ENCODE measurements at places on chromosomes 3 and 15. TPM values are rescaled to one million over a fixed set of nuclear protein-coding genes. Genes with fewer than 3 reads are reported as not detected.

DNA sequence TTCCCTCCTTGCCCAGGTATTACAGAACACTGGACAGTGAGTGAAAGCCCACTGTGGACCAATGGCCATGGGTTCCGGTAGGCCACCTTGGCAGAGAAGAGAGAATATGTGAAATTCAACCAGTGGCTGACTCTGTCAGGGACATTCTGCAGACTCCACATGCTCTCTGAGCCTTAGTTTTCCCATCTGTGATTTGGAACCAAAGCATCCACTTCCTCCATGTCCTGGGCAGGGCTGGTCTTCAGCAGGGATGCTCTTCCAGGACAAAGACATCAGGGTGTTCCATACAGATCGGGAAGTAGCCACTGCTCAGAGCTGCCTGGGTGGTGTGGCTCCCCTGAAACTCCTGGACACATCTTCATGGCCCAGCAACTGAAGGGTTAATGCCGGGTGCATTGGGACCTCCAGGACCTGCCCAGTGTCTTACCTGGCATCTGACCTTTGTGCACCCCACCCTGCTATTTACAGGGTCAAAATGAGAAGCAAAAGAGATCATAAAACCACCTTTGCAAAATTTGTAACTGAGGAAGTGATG is 28.3 kb upstream of the TRPM1 start:
- DNase-seq, result no peak

DNA sequence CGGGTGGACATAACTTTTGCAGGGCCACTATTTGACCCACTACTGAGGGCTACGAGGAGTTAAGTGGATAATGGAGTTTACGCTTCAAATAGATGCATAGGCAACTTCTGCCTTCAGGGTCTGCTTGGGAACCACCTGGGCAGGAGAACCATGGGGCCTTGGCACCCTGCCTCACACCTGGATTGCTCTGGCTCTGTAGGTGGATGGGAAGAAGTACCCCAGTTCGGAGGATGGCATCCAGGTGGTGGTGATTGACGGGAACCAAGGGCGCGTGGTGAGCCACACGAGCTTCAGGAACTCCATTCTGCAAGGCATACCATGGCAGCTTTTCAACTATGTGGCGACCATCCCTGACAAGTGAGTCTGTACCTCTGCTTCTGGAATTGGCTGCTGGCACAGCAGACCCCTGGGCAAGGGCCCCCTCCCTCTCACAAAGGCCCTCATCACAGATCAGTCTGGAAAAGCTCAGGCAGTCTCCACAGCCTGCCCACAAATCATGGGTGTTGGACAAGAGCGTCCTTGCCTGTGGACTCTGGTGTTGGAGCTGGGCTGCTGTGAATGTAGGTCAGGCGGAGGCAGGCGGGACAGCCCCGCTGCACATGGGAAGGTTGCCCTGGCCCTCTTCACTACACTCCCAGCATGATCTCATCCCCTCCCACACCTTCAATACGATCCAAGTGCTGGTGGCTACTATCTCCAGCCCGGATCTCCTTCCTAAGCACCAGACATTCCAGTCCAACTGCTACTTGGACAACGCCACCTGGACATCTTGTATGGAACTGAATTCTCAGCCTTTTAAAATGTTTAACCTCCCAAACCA is 46.7 kb downstream of the MESD start:
- DNase-seq, result no peak

GRCh38 chr3:126930936-126931600 is 51.8 kb upstream of the PLXNA1 start:
- no peak for DNase-seq

GRCh38 chr3:50442945-50443579 is 60.4 kb downstream of the CACNA2D2 start:
- DNase-seq, result peak; percentile 22

- DNase-seq, result no peak
Measured at GRCh38 chr3:43043071-43043766, 62.7 kb downstream of the POMGNT2 start.

DNA sequence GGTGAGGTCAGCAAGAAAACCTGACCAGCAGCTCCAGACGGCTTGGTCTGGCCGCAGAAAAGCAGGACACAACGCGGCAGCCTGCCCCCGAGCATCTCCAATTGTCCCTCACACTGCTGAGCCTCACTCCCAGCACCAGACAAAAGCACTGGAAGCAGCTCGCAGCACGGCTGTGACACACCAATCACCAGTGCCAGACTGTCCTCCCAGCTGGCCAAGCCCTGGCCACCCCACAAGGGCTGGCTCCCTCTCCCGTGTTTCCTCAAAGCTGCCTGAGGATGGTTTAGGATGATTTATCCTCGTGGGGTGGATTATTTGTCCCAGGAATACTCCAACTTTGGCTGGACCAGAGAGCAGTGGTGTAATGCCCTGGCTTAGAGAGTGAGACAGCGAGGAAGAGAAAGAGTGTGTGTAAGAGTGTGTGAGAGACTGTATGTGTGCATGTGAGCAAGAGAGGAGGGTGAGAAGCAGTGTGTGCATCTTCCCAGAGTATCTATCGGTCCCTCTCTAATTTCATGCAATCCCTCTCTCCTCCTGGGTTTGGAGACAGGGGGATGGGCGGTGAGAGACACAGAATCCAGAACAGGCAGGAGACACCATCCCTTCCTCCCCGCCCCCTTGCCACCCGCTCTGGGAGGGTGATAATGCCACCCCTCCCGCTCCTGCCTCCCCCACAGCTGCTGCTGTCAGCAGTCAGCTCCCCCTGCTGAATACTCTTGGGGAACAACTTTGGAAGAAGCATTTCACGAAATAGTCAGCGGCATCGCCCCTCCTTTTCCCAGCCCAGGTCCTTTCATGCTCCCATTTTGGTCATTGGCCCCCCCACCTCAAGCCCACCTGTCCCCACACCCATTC is 34.2 kb downstream of the SEMA5B start:
- DNase-seq, result no peak

GRCh38 chr3:30344288-30344687 is 262.1 kb upstream of the TGFBR2 start:
- DNase-seq, result no peak

SNURF gene
- 4.2 TPM for total RNA-seq

DNA sequence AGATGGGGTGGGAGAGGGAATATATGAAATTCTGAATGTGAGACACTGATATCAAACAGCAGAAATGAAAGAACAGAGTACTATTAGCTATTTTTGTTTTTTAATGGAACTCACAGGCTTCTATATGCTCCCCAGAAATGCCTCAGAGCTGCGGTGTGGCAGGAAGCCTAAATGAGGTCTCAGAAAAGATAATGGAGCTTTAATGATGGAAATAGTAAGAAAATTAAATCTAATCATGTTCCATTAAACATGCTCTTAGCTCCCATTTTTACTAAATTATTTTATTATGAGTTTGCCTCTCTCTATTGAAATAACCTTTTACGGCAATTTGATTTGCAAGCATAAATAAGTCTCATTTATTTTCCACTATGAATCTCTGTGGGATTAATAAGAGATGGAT is 378.9 kb downstream of the ULK4 start:
- DNase-seq, result no peak

P2RY14 gene
- not detected for total RNA-seq

DNA sequence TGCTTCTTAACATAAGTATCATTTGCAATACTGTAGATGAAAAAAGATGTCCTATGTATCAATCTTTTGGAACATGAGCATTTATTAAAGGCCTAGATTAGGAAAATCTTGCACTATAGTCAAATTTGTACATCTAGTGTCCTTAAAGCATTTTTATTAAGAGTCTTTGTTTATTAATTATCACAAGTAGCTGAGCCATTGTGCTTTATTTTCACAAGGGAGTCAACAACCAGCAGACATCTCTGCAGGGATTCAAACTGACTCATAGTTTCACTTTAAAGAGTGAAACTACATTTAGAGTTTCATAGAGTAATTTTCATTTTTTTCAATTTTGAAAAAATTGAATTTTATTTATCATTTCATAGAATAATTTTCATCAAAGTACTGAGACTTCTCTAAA is 94.5 kb upstream of the EIF1B start:
- DNase-seq, result no peak

DNA sequence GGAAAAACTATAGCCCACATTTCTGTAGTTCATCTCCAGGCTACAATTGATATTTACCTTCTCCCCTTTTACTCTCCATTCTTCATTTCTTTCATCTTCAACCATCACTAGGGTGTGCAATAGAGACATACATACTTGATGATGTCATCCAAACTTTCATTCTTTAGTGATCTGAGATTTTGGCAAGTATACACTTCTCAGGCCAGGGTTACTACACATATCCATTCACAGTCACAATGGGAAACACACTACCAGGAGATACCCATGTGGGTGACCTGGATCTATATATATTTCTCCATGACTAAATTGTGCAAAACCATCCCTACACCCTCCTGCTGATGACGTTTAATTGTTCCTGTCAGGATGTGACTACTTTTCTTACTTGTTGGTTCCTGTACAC is 769.5 kb upstream of the DPPA4 start:
- DNase-seq, result no peak

DNA sequence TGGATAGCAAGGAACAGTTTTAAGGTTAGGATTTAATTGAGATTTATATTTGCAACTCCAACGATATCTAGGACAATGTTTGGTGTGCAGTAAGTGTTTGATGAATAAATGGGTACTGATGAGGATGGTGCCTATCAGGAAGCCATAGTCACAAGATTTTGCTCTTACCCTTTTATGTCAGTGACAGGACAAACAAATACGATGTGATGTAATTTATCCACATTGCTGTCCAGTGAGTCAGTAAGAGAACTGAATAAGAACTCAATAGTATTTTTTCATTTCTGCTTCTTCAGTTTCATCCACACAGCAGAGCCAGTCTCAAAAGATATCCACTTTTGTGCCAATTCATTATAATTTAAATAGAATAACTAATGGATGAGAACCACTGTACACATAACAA is 18.5 kb downstream of the C3orf85 start:
- no peak for DNase-seq

DNA sequence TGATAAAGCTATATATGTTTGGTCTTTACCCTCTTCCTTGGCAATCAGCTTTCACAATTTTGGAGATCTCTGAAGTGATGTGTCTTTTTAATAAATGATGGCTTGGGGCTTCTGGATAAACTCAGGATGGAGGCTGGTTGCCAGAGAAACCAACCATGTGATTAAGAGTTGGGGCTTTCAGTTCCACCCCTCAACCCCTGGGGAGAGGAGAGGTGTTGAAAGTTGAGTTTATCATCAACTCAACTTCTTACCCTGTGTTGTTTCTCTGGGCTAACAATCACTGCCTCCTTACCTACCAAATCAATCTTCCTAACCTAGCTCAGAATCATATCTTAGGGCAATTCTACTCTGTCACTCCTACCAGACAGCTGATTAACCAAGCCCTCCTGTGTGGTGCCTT is 735.8 kb downstream of the ZPLD1 start:
- DNase-seq, result no peak

- no peak for DNase-seq
Measured at GRCh38 chr3:129897026-129897425, 3.5 kb upstream of the TMCC1 start.

DNASE1L3 gene
- 3.7 TPM for total RNA-seq

GRCh38 chr3:141094790-141095545 is 43.8 kb downstream of the SPSB4 start:
- peak; percentile 41 for DNase-seq

GRCh38 chr3:185929192-185930151 is 8.3 kb downstream of the TRA2B start:
- DNase-seq, result no peak

GRCh38 chr3:176490357-176490756 is 706.9 kb downstream of the TBL1XR1 start:
- no peak for DNase-seq

PLA1A gene
- total RNA-seq, result 3.2 TPM

DNA sequence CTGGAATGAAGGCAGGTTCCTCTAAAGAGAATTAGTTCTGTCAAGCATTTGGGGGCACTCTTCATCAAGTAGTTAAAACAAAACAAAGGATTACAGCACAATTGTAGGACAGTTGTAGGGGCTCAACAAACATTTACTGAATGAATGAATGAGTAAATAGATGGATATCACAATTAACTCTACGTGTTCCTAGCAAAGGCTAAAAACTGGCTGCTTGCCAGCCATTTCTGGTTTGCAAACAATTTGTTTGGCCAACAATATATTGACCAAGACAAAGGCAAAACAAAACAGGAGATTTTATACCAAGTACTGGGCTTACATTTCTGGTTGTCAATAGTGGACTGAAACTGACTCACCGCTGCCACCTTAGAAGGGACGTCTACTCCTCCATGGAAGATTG is 116.8 kb downstream of the ZNF280D start:
- no peak for DNase-seq

DNA sequence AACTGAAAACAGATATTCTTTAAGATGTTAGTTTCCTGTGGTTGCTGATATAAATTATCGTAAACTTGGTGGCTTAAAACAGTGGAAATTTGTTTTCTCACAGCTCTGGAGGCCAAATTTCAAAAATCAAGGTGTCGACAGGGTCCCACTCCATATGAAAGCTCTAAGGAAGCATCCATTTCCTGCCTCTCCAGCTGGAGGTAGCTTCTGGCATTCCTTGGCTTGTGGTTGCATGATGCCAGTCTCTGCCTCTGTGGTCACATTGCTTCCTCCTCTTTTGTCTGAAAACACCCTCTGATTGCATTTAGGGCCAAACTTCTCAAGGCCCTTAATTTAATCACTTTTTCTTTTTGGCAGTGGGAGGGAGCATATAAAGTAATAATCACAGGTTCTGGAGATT is 96.8 kb downstream of the PPM1L start:
- DNase-seq, result no peak

SKOR1 gene
- 0.27 TPM for total RNA-seq

DNA sequence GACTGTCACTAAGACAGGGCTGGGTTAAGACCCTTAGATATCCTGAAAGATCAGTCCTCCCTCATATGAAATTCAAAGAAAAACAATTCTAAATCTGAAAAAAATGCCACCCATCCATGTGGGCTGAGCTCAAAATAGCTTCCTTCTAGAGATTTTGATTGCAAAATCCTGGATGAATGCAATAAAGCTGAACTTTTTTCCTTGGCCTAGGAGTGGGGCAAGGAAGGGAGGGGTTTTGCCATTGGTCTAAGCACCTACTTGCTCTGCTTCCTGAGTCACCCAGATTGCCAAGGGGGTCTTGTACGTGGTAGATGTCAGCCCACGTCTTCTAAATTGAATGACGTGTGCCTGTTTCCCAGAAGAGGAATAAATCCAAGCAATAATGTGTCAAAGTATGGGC is 15.3 kb upstream of the SMAD3 start:
- no peak for DNase-seq

DNA sequence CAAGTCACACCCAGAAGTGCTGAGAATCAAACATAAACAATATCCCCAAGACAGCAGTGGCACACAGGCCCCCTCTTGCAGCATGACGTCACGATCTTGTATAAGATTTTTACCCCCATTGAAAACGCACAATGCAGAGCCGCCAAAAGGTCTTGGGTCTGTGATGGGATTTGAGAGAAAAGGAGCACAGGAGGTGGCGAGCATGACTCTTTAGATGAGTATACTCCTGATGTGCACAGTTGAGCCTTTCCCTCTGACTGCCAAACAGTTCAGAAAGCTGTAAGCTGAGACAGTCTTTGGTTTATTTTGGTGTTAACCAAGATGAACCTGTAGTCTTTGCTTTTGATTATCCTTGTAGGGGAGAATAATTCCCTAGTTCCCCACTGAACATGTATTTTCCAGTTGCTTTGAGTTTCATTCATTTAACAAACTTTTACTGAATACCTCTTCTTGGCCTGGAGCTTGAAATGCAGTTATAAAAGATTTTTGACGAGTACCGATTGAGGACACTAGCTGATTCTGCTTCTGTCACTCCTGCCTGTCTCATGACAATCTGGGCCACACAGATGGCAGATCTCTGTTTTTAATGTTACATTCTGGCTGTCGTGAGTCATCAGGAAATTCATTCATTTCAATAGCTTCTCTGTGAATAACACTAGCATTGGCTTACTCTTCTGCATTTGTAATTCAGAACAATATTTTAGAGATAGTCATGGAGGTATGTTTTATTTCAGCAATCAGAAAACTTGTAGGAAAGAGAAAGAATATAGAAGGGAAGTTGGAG is 28.9 kb downstream of the CFAP91 start:
- DNase-seq, result no peak

AHSG gene
- total RNA-seq, result not detected

All from transverse colon (tissue), 4 donors.